ENCODE measurements at places on chromosomes 3 and 15.

GRCh38 chr15:60510006-60510405, 31.1 kb upstream of the ICE2 start:
- H3K27me3 ChIP-seq = no peaks in the 10 kb centered on the region
- no peak overlapping the region for H3K4me3 ChIP-seq
- peaks cover 25% of the 10 kb centered on the region for H3K36me3 ChIP-seq
- DNase-seq = no peak

- H3K27me3 ChIP-seq = no peaks in the 10 kb centered on the region
- H3K4me1 ChIP-seq = peaks cover 7% of the 10 kb centered on the region
Observed at GRCh38 chr15:42921342-42921731, 759 bp upstream of the TTBK2 start.

- no peak overlapping the region for H3K27ac ChIP-seq
- no peaks in the 10 kb centered on the region for H3K4me1 ChIP-seq
- H3K4me3 ChIP-seq = no peak overlapping the region
- no peaks in the 10 kb centered on the region for H3K36me3 ChIP-seq
- DNase-seq = no peak
Observed at GRCh38 chr3:4756855-4757574, 222.2 kb upstream of the BHLHE40 start.

DNA sequence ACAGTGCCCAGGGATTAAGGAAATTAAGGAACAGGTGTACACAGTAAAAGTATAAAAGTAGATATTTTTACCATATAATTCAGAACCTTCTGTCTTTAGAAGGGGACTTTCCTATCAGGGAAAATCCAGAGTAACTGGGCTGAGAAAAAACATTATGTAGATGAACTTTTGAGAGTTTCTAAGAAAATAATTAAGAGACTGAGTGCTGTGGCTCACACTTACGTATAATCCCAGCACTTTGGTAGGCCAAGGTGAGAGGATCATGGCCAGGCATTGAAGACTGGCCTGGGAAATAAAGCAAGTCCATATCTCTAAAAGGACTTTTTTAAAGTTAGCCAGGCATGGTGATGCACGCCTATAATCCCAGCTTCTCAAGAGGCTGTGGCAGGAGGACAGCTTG, 1021.8 kb downstream of the FHIT start:
- H3K27ac ChIP-seq = no peak overlapping the region
- H3K4me1 ChIP-seq = no peaks in the 10 kb centered on the region
- H3K36me3 ChIP-seq = no peaks in the 10 kb centered on the region
- no peak overlapping the region for H3K4me3 ChIP-seq

DNA sequence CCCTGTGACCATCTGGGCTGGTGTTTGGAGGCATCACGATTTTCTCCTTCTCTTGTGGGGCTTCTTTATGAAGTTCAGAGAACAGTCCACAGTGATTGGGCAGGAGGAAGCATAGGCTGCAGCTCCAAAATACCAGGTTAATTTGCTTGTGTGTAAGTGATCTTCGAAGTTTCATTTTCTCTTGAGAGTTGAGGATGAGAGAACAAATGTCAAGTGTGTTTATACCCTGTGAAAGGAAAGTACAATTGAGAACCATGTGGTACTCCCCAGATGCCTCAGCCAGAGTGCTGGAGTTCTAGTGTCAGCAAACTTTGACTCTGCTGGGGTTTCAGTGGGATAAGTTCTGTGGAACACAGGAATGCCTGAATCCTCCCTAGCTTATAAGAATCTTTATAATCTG, 357.1 kb upstream of the CFAP20DC start:
- DNase-seq = no peak
- no peak overlapping the region for H3K4me3 ChIP-seq
- H3K27me3 ChIP-seq = no peaks in the 10 kb centered on the region
- no peak overlapping the region for H3K27ac ChIP-seq

- H3K36me3 ChIP-seq = no peaks in the 10 kb centered on the region
- no peak overlapping the region for H3K27ac ChIP-seq
- H3K4me3 ChIP-seq = no peak overlapping the region
- no peaks in the 10 kb centered on the region for H3K4me1 ChIP-seq
Observed at GRCh38 chr3:122263058-122263457, 62.0 kb upstream of the CSTA start.

DNA sequence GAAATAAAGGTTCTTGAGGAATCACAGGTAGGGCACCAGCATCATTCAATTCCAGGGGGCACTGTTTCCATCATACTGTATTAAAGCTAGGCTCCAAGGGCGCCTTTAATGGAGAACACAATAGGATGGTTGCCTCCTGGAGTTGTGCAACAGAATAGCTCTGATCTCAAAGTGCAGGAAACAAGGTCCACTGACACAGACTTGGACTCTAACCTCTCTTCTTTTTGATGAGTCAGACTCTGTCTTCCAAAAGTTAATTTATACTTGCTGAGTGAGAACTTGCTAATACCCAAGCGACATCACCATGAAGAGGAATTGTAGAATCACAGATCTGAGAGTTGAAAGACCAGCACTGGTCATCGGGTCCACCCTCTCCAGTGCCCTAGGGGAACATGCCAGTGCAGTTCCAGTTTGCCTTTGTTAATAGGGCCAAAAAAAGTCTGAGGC, 94.4 kb upstream of the PHLDB2 start:
- no peaks in the 10 kb centered on the region for H3K36me3 ChIP-seq
- H3K27me3 ChIP-seq = no peaks in the 10 kb centered on the region
- no peak for DNase-seq
- peak overlapping the region; percentile 28 for H3K27ac ChIP-seq

DNA sequence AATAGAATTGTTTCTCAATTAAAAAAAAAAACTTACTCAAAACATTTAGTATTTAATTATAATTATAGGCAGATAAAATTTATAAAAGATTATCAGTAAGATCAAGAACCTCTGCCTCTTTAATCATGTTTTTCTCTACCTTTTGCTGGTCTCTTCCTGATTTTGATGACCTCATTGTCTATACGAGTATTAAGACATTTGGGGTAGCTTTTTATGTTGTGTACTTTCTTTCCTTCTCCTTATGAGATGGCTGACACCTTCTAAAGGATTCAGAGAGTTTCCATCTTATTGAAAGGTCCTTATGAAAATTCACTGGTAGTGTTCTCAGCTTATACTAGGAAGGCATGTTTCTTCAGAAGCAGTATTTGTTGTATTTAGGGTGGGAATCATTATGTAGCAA, 426.3 kb downstream of the LPP start:
- no peaks in the 10 kb centered on the region for H3K36me3 ChIP-seq
- H3K27ac ChIP-seq = peak overlapping the region; percentile 62
- DNase-seq = no peak
- peaks cover 17% of the 10 kb centered on the region for H3K4me1 ChIP-seq

DNA sequence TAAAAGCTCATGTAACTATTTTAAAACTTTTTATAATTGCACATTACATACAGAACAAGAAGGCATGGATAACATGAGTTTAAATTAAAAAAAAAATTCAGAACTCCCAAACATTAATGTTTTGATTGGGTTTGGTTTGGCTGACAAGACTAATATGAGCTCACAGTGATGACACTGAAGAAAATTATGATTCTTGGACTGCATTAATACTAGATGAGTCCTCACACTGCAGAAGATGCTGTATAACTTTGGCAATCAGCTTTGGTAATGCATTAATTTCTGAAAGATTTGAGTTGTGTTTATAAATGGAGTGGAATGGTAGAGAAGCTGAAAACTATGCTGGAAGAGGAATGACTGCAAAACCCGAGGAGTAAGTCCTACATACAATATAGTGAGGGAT, 358.9 kb downstream of the PLCL2 start:
- no peak overlapping the region for H3K27ac ChIP-seq
- no peak overlapping the region for H3K4me3 ChIP-seq

- H3K27me3 ChIP-seq = no peaks in the 10 kb centered on the region
- no peak for DNase-seq
- H3K4me1 ChIP-seq = no peaks in the 10 kb centered on the region
- H3K4me3 ChIP-seq = no peak overlapping the region
Observed at GRCh38 chr3:69244039-69244438, 121.6 kb upstream of the LMOD3 start.

Measured in tibial nerve (tissue), 4 donors.